Stomach (tissue), 19 donors: ENCODE measurements at places on chromosomes 6 and 20.

DNA sequence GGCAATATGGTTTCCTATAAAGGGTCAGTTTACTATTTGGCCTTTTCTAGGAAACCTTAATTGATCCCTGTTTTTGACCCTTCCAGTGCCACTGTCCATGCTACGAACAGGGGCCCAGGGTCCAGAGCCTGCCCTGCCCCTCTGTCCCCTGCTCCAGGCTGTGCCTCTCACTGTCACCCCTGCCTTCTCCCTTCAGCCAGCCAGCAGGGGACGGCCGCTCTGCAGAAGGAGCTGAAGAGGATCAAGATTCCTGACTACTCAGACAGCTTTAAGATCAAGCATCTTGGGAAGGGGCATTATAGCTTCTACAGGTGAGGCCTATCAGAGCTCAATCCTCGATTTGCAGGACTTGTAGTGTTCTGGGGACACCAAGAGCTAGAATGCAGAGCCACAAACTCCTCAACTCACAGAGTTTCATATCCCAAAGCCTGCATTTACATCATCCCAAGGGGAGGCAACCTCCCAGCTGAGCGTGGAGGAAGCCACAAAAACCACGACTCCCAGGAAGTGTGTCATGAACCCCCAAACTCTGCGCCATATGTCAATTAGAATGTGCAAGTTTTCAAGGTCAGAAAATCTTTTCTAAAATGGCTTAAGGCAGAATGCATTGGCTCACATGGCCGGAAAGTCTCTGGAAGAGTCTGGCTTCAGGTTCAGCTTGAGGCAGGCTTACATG is 3.6 kb downstream of the BPI start:
- no peak overlapping the region for H3K4me3 ChIP-seq
- H3K4me1 ChIP-seq, result peaks cover 23% of the 10 kb centered on the region
- H3K27me3 ChIP-seq, result peaks cover 50% of the 10 kb centered on the region
- no peak for DNase-seq
- H3K27ac ChIP-seq, result no peak overlapping the region
- no peaks in the 10 kb centered on the region for H3K36me3 ChIP-seq

DNA sequence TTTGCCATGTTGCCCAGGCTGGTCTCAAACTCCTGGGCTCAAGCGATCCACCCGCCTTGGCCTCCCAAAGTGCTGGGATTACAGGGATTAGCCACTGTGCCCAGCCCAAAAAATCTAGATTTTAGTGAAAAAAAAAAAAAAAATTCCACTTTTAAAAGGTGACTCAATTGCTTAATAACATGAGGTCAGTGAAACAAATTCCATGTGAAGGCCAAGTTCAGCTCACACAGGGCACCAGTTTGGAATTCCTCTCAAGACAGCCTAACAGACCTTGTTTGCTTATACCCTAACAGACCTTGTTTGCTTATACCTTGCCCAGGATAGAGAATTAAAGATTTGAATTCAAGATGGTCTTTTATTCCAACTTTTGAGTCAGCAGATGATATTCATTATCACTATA is 5.1 kb downstream of the RRBP1 start:
- peak overlapping the region; percentile 45 for H3K27ac ChIP-seq
- DNase-seq, result no peak
- H3K4me3 ChIP-seq, result no peak overlapping the region
- H3K36me3 ChIP-seq, result peaks cover 8% of the 10 kb centered on the region

GRCh38 chr6:16205377-16206144 is 32.8 kb upstream of the GMPR start:
- H3K27me3 ChIP-seq, result peaks cover 7% of the 10 kb centered on the region
- no peak overlapping the region for H3K27ac ChIP-seq
- H3K4me3 ChIP-seq, result no peak overlapping the region
- no peaks in the 10 kb centered on the region for H3K36me3 ChIP-seq
- peak; percentile 76 for DNase-seq

DNA sequence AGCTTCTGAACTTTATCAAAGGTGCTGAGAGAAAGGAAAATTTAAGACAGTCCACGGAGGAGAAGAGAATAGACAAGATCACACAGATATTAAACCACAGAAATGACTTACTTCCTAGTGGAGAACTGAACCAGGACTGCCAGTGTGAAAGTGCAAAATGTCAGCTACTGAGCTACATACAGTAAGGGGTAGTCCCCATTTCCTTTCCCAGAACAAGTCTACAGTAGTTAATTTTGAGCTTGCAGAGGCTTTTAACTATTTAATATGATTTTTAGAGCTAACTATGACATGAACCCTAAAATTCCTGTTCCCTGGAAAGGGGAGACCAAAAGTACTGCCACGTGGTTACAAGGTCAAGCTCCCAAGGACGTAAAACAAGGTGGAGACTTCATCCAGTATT is 45.1 kb downstream of the CEP85L start:
- H3K4me1 ChIP-seq, result peaks cover 36% of the 10 kb centered on the region
- H3K27ac ChIP-seq, result no peak overlapping the region
- DNase-seq, result no peak
- no peaks in the 10 kb centered on the region for H3K27me3 ChIP-seq

GRCh38 chr20:52145587-52145986 is 46.0 kb downstream of the ZFP64 start:
- no peak overlapping the region for H3K27ac ChIP-seq
- no peaks in the 10 kb centered on the region for H3K4me1 ChIP-seq
- no peaks in the 10 kb centered on the region for H3K27me3 ChIP-seq
- H3K4me3 ChIP-seq, result no peak overlapping the region
- H3K36me3 ChIP-seq, result no peaks in the 10 kb centered on the region

DNA sequence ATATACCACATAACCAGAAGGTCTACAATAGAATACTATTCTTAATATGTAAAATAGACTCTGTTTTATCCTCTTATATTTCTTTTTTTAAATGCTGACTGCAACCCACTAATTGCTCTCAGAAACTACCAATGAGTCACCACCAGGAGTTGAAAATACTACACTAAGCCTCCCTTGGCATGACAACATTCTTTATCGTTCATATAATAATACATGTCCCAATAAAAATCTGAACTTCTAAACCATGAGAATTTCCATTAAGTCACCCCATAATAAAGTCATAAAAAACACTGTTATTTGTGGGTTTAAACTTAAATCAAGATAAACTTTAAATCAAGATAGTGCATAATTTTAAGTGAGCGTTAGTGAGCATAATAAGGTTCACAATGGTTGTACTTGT is 4.2 kb downstream of the HACE1 start:
- no peaks in the 10 kb centered on the region for H3K27me3 ChIP-seq
- H3K36me3 ChIP-seq, result peaks cover 8% of the 10 kb centered on the region
- H3K27ac ChIP-seq, result no peak overlapping the region
- H3K4me1 ChIP-seq, result no peaks in the 10 kb centered on the region
- no peak overlapping the region for H3K4me3 ChIP-seq

DNA sequence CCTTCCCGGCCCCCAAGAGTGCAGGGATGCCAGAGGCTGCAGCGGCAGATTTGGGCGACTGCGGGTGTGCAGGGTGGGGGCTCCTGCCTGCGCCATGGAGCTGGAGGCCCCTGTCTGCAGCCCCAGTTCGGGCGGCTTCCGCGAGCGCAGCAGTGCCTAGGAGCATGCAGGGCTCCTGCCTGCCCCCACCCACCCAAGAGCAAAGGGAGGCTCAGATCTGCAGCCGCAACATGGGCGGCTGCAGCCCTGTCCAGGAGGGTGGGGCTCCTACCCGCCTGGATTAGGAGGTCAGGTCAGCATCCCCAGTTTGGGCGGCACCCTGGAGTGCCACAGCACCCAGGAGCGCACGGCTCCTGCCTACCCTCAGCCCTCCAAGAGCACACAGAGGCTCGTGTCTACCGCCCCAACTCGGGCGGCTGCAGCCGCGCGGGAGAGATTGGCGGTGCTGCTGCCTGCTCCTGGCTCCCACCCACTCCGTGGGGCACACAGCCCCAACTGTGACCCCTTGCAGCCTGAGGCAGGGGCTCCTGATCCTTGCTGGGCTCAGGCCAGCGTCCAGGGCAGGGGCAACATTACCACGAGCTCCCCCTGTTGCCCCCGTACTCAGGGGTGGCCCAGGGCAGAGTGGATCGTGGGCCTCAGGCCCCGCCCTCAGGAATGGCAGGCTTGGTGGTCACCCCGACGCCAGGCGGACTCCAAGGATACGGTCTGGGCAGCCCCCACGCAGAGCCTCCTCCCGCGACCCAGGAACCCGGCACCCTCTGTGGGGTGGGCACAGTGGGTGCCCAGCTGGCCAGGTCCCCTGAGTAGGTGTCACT is 55.5 kb upstream of the UNC93A start:
- no peak overlapping the region for H3K4me3 ChIP-seq
- H3K4me1 ChIP-seq, result no peaks in the 10 kb centered on the region
- no peaks in the 10 kb centered on the region for H3K36me3 ChIP-seq
- peaks cover 27% of the 10 kb centered on the region for H3K27me3 ChIP-seq
- no peak for DNase-seq

DNA sequence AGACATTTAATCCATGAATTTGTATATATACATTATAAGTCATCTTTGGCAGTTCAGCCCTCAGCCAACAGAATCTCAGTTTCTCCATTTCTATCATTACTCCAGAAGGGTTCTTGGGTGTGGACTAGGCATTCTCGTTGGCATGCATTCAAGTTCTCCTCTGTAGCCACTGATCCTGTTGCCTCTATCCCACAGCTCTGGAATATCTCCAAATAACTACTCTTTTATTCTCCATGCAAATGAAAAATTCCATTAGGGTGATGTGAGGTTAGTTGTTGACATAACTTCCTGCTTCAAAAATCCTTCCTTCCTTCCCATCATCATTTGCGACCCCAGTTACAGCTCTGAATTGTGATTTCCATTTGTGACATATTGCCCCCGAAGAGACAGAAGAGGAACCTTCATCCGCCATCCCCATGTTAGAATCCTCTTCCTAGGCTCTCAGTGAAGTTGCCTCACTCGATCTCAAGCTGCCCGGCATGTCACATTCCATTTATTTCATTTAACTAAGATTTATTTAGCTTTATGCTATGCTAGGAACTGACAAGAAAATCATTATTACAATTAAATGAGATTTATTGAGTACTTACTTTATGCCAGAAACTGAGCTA is 93.7 kb upstream of the EDN1 start:
- no peak overlapping the region for H3K27ac ChIP-seq
- H3K4me1 ChIP-seq, result no peaks in the 10 kb centered on the region
- no peak for DNase-seq
- no peaks in the 10 kb centered on the region for H3K27me3 ChIP-seq
- no peaks in the 10 kb centered on the region for H3K36me3 ChIP-seq
- H3K4me3 ChIP-seq, result no peak overlapping the region

DNA sequence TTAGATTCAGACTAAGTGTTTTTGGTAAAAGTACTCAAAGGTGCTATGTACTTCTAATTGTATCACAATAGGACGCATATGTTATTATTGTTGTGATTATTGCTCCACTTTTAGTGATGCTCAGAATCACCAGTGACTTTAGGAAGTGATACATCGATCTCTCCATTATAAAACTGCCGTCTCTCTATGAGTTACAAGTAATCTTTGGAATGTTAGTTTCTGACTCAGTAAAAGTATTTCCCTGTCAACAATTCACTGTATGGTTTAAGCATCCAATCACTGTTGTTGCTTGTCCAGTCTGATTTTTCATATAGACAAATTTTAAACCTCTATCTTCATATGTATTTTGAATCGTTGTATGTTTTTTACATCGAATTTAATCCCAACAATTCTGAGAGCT is 9.4 kb downstream of the DCBLD1 start:
- peaks cover 11% of the 10 kb centered on the region for H3K4me1 ChIP-seq
- no peaks in the 10 kb centered on the region for H3K27me3 ChIP-seq
- DNase-seq, result no peak
- H3K36me3 ChIP-seq, result no peaks in the 10 kb centered on the region
- H3K27ac ChIP-seq, result no peak overlapping the region

GRCh38 chr6:158688860-158689259 is 39.0 kb downstream of the SYTL3 start:
- no peak overlapping the region for H3K27ac ChIP-seq
- DNase-seq, result no peak
- H3K4me3 ChIP-seq, result no peak overlapping the region
- no peaks in the 10 kb centered on the region for H3K36me3 ChIP-seq

- DNase-seq, result no peak
- H3K36me3 ChIP-seq, result no peaks in the 10 kb centered on the region
- no peaks in the 10 kb centered on the region for H3K4me1 ChIP-seq
- H3K27ac ChIP-seq, result no peak overlapping the region
- H3K4me3 ChIP-seq, result no peak overlapping the region
Observed at GRCh38 chr6:157518397-157519250, 137.6 kb downstream of the ZDHHC14 start.

DNA sequence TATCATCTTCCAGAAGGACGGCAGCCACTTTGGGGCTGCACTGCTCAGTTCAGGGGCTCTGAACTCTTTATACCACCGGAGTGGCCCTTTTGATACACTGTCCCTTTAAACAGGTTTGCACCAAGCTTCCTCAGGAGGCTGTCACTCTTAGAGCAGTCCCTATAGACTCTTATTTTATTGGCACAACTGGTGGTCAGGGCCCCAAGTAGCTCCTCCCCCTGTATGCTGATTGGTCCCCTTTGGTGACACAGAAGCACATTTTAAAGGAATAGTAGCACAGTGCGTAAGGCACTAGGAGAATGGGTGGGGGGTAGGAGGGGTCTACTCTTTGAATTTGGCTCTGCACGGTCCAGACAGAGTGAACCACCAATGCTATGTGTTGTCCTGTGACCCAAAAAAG is 122.6 kb upstream of the MLN start:
- H3K4me3 ChIP-seq, result no peak overlapping the region
- H3K36me3 ChIP-seq, result no peaks in the 10 kb centered on the region
- DNase-seq, result no peak
- H3K4me1 ChIP-seq, result no peaks in the 10 kb centered on the region
- H3K27ac ChIP-seq, result no peak overlapping the region

GRCh38 chr20:16419138-16419715 is 154.0 kb downstream of the KIF16B start:
- no peak for DNase-seq
- H3K4me1 ChIP-seq, result no peaks in the 10 kb centered on the region
- no peak overlapping the region for H3K4me3 ChIP-seq
- H3K27me3 ChIP-seq, result no peaks in the 10 kb centered on the region

GRCh38 chr6:108175592-108176279 is 9.9 kb downstream of the NR2E1 start:
- H3K4me3 ChIP-seq, result peak overlapping the region; percentile 43
- no peak for DNase-seq

- no peaks in the 10 kb centered on the region for H3K27me3 ChIP-seq
- DNase-seq, result no peak
- no peaks in the 10 kb centered on the region for H3K36me3 ChIP-seq
- H3K27ac ChIP-seq, result no peak overlapping the region
Observed at GRCh38 chr6:53241938-53242337, 93.3 kb upstream of the GCM1 start.

GRCh38 chr6:126529637-126530362 is 189.9 kb downstream of the CENPW start:
- H3K4me1 ChIP-seq, result no peaks in the 10 kb centered on the region
- no peak overlapping the region for H3K4me3 ChIP-seq
- H3K27ac ChIP-seq, result peak overlapping the region; percentile 58
- no peaks in the 10 kb centered on the region for H3K27me3 ChIP-seq
